ENCODE measurements at places on chromosomes 13 and 19.

- peak; percentile 94 for DNase-seq
Observed at GRCh38 chr13:39602614-39603366, at the start of gene LHFPL6. Gene LHFPL6 (minus strand): TSS chr13:39603193.

- no peak for DNase-seq
Observed at GRCh38 chr19:35105047-35105410, 10.6 kb upstream of the FXYD3 start.

GRCh38 chr13:30216111-30216510 is 91.2 kb downstream of the KATNAL1 start:
- no peak for DNase-seq

GRCh38 chr19:12606796-12607195 is 3.8 kb downstream of the ZNF490 start:
- DNase-seq = peak; percentile 9

DNA sequence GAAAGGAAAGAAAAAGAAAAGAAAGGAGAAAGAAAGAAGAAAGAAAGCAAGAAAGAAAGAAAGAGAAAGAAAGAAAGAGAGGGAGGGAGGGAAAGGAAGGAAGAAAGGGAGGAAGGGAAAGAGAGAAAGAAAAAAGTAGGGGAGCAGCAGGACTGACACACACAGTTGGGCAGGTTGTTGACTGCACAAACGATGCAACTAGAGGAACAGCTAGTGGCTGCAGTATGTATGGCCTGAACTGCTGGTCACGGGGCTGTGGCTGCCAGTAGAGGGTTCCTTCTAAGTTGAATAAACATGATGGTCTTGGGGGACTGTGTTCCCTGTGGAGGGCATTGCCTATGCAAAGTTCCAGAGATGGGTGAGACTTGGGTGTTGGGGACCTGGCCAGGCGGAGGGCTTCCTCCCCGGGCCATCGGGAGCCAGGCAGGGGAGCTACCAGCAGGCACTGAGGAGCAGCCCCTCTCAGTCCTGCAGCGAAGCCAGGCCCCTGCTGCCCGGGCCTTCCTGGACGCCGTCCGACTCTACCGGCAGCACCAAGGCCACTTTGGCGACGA is 16.7 kb upstream of the COLGALT1 start:
- DNase-seq = no peak

DNA sequence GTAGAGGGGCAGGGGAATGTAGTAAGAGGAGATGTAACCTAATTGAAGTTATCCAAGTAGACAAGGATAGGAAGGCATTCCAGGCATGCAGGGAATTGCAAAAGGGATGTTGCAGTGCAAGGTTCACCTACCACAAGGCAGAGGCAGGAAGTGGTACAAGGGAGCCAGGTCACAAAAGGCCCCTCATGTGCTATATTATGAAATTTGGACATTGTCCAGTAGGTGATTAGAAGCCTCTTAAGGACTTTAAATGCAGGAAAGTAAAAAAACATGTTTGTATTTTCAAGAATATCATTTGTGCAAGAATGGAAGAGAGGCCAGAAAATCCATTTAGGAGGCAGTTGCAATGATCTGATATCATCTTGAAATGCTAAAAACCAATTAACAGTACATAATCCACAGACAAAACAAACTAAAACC is 111.4 kb downstream of the FRY start:
- DNase-seq = peak; percentile 77

- no peak for DNase-seq
Observed at GRCh38 chr13:33265133-33265532, 20.4 kb downstream of the STARD13 start.

GRCh38 chr19:34191355-34191962 is 19.2 kb downstream of the LSM14A start:
- DNase-seq = no peak

- peak; percentile 6 for DNase-seq
Observed at GRCh38 chr13:34578471-34578870, 363.6 kb upstream of the NBEA start.

GRCh38 chr19:2171349-2172145 is 7.8 kb downstream of the DOT1L start:
- no peak for DNase-seq

DNA sequence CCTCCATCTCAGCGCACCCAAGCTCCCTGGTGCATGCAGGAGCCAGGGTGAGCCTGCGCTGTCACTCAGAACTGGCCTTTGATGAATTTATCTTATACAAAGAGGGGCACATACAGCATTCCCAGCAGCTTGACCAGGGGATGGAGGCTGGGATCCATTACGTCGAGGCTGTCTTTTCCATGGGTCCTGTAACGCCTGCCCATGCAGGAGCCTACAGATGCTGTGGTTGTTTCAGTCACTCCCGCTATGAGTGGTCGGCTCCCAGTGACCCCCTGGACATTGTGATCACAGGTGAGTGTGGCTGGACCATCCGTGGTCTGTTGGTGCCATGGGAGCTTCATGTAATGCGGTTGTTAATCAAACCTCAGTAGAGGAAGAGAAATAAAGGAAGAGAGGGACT is 33.0 kb downstream of the LAIR2 start:
- no peak for DNase-seq

DNA sequence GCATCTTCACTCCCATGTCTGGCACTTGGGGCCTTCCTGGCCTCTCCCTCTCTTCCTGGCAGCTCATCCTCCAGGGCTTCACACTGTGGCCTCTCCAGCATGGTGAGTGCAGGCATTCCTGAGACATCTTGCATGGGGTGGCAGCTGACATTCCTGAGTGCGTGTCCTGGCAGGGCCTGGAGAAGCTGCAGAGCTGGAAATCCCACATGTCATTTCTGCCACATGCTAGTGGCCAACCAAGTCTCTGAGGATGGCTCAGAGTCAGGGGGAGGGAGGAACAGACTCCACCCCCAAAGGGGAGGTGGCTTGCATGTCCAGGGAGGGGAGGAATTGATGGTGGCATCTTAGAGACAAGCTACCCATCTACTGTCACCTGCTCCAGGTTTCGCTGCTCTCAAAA is 41.6 kb upstream of the AMER2 start:
- DNase-seq = no peak

GRCh38 chr19:50214699-50215543 is 11.5 kb downstream of the MYH14 start:
- no peak for DNase-seq

GRCh38 chr13:51827254-51827653 is 17.7 kb downstream of the TMEM272 start:
- DNase-seq = no peak

DNA sequence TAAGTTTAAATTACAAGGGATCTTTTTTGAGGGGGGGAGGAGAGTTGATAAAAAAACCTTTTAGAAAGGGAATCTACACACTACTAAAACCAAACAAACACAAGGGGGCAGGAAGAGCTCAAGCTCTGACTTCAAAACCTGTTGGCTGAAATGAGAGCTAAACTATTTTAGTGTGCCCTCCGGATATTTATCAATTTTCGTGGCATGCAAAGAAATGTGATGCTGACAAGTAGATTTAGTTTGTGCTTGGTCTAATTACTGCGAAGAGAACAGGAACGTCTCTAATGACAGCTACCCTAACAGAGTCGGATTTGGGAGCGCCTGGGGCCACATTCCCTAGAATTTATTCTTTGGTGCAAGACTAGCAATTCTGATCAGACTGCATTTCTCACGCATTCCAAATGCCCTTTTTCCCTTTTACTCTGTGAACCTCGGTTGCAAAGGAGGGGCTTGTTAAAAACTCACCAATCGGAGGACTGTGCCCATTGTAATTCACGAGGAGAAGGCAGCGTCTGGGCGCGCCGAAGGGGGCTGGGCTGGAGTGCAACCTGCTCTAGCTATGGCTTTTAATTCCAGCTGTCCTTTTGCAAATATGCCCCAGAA is 802 bp upstream of the FREM2 start:
- no peak for DNase-seq

DNA sequence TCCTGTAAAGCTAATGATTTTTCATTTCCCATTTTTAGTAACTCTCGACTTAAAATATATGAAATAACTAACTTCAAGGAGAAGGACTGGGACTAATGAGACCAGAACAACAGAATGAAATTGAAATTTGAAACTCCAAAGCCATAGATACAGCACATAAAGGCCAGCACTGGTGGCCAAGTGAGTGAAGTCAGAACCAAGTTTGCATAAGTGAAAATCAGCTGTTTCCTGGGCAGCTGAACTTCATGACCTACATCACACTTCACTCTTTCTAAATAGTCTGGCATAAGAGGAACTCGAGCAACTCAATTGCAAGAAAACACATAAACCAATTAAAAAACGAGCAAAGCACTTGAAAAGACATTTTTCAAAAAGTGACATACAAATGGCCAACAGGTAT is 84.5 kb downstream of the DCLK1 start:
- DNase-seq = no peak

DNA sequence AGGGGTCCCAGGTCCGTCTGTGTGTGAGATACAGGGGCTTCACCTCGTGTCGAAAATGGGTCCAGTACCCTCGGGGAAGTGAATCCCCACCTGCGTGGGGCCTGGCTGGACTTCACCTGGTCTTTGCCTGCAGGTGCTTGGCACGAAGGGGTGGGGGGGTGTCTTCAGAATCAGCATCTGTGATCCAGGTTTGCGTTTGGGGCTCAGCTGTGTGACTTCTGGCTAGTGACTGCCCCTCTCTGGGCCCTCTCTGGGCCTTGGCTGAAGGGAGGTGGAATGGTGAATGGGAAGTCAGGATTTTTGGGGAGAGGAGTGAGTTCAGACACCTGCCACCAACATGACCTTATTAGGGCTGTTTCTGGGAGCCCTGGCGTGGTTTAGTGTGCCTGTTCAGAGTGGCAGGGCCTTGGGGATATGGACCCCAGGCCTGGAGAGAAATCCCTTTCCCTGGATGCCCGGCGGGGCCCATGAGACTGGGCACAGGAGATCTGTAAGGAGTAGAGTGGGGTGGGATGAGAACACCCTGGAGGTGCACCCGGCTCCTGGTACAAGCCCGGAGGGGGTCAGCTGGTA is 2.7 kb downstream of the CELF5 start:
- DNase-seq = no peak

- DNase-seq = no peak
Observed at GRCh38 chr19:29563486-29564101, 37.8 kb downstream of the VSTM2B start.

DNA sequence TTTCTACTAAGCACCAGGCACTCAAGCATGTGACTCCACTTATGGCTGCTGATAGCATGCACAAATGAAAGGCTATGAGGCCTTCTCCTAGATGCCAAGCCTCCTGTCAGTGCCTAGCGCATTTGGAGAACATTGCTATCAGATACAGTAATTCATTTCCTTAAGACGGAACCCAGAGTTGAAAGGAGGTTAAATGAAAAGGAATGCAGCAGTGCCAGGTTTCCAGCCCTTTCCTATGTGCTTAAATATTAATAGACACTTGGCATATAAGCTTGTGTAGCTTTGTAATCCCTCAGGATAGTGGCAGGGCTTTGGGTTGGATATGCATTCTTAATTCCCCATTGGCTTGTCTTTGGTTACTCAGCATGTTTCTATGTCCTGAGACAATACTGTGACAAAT is 140.1 kb upstream of the FRY start:
- no peak for DNase-seq

Measured in foreskin fibroblast (primary cell).